ENCODE measurements at places on chromosomes 1 and 21. TPM values are rescaled to one million over a fixed set of nuclear protein-coding genes. Genes with fewer than 3 reads are reported as not detected.
A peak's percentile ranks its signal among the peaks of the same experiment; 100 is the strongest.

WDR64 gene
- total RNA-seq: not detected

LMX1A gene
- not detected for total RNA-seq

DAB1 gene
- total RNA-seq: not detected

RGS8 gene
- not detected for total RNA-seq

FAM110D gene
- not detected for total RNA-seq

TPR gene
- total RNA-seq: 40.3 TPM

ZMYM1 gene
- total RNA-seq: 28.1 TPM

SAMD13 gene
- total RNA-seq: 0.15 TPM

C1orf87 gene
- total RNA-seq: not detected

HOOK1 gene
- 0.30 TPM for total RNA-seq

DNA sequence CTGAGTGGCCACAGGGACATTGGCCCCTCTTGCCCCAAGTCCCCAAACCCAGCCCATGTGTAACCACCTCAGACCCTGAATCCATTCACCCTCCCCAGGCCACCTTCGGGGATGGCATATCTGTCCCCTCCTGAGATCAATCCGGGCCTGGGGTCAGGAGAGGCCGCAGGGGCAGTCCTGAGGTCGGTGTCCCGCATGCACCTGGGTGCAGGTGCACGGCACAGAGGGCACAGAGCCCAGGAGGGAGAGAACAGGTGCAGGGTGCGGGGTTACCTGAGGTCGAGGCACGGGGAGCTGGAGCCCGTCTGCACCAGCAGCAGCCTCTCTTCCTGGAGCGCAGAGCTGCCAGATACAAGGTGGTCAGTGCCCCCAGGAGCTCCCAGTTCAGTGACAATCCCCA lies 16.8 kb downstream of the PANK4 start:
- DNase-seq: no peak

DNA sequence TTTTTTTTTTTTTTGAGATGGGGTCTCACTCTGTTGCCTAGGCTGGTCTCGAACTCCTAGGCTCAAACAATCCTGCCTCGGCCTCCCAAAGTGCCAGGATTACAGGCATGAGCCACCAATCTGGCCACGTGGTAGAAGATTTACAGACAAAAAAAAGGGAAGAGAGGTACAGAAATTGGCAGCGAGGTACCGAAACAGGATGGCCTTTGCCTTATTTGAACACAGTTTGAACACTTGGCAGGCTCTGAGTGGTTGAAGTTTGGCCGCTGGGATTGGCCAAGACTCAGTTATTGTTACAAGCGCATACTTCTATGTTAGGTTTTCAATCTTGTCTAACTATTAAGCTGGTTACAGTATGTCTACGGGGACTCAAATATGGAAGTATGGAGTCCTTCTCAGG lies 6.2 kb upstream of the AADACL4 start:
- DNase-seq: no peak

DNA sequence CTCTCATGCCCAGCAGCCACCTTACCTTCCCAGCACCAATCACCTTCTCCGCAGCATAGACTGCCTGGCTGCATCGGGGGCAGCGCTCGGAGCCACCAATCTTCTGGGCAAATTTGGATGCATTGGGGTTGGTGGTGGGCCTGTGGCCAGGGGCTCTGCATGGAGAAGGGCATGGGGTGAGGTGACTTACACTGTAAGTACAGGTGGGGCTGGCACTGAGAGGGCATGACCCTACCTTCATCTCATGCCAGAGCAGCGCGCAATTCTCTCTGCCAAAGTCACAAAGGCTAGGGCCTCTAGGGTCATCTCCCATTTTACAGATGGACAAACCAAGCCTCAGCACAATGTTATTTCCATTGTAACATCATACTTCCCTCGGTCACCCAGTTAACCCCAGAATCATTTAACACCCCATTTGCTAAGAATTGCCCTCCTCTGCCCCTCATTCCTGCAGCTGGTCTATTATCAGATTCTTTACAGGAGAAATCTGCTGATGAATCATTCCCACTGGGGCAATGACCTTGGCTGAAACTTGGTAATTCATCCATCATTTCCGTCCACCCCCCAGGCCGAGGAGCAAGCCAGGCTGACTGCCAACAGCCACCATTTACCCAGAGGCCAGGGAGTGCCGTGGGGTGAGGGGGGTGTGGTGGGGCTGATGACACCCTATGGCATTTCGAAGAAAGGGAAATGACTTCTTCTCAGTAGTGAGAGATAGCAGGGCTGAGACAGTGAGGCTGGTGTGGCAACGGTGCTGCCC lies 17.9 kb downstream of the CSRP1 start:
- DNase-seq: peak; percentile 97

DNA sequence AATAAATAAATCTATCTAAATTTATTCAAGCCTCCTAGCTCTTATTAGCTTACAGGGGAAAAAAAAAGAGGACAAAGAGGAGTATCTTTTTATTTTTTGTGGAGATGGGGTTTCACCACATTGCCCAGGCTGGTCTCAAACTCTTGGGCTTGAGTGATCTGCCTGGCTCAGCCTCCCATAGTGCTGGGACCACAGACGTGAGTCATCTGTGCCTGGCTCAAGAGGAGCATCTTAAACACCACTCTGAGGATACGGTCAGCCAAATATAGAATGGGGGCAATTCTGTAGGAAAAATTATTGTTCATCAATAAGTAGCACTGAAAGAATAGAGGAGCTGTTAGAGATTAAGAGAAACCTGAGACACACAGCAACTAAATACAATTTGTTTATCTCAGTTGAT lies 24.1 kb downstream of the SLC45A3 start:
- DNase-seq: peak; percentile 70

- DNase-seq: no peak
These were observed 195.6 kb upstream of the ZRANB2 start for GRCh38 chr1:71276466-71276865.

GRCh38 chr1:95117207-95118066 lies at the start of gene TLCD4:
Gene TLCD4 (plus strand): TSS chr1:95117355. CDS start chr1:95143902, 26,547 bp downstream.
- peak; percentile 56 for DNase-seq

DNA sequence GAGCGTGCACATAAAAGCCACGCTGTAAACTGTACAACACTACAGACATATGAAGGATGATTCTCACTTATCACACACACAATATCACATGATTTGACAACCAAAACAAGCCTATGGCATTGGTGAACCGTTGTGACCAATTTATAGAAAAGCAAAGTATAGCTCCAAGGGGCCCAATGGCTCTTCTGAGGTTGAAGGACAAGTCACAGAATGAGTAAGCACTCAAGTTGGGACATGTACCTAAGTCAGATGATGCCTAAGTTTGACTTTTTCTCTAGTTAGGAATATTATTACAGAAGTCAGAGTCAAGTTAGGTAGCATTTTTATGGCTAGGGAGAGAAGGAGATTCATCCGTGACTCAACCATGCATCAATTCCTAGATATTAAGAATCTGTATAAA lies 45.7 kb downstream of the PLPP3 start:
- no peak for DNase-seq

DNA sequence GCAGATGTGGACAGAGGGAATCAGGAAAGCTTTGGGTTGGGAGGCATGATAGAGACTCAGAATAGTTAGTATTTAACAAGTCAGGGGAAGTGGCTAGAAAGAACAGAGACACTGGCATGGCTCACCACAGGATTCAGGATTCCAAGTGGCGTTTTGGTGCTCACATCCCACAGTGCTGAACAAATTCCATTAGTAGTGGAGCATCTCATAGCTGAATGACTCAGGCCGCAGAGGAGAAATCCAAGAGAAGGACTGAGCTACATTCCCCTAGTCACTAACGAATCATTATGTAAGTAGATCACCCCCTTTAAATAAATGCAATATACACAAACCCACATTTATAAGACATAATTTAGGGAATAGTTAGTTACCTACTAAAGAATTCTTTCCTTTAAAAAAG lies 5.0 kb upstream of the KCNJ9 start:
- DNase-seq: peak; percentile 33

- no peak for DNase-seq
These were observed 48.0 kb downstream of the NID1 start for GRCh38 chr1:236016782-236017400.

GRCh38 chr1:233299450-233299849 lies 3.9 kb upstream of the PCNX2 start:
- no peak for DNase-seq

GRCh38 chr1:22131875-22132486 lies 10.9 kb downstream of the WNT4 start:
- peak; percentile 37 for DNase-seq

DNA sequence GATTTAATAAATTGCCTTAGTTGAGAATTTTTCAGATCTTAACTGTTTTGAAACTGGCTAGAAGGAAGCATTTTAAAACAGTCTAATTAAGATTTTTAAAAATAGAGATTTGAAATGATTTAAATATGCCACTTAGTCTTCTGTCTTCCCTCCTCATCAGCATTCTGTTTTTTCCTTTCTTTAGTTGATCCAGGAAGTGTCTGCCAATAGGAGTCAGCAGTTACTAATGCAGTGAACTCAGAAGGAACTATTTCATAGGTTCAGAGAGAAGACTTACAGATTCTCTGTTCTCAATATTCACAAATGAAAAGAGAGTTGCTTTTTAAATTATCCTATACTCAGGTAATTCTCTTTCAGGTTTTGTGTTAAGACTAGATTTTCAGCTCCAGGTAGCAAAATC lies 84.5 kb downstream of the RPS6KC1 start:
- DNase-seq: no peak

- peak; percentile 73 for DNase-seq
These were observed 23.6 kb upstream of the PKP1 start for GRCh38 chr1:201259476-201260235.

DNA sequence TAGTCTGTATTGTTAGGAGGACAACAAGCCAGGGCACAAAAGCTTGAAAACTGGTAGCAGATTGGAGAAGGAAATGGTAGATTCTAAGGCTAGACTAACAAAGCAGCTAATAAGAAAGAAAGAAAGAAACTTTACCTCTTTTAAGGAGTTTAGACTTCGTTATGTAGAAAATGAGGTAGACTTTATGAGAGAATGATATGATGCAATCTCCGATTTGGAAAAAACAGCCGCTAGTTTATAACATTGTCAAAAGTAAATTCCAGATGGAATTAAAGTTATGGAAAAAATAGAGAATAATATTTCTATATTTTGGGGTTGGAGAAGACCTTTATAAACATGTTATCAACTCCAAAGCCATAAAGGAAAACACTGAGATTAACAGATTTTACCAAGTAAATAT lies 67.0 kb downstream of the CAMSAP2 start:
- no peak for DNase-seq

- no peak for DNase-seq
These were observed 8.2 kb upstream of the SLC30A1 start for GRCh38 chr1:211587123-211587522.

GRCh38 chr1:154316704-154317103 lies 4.2 kb upstream of the AQP10 start:
- no peak for DNase-seq

DNA sequence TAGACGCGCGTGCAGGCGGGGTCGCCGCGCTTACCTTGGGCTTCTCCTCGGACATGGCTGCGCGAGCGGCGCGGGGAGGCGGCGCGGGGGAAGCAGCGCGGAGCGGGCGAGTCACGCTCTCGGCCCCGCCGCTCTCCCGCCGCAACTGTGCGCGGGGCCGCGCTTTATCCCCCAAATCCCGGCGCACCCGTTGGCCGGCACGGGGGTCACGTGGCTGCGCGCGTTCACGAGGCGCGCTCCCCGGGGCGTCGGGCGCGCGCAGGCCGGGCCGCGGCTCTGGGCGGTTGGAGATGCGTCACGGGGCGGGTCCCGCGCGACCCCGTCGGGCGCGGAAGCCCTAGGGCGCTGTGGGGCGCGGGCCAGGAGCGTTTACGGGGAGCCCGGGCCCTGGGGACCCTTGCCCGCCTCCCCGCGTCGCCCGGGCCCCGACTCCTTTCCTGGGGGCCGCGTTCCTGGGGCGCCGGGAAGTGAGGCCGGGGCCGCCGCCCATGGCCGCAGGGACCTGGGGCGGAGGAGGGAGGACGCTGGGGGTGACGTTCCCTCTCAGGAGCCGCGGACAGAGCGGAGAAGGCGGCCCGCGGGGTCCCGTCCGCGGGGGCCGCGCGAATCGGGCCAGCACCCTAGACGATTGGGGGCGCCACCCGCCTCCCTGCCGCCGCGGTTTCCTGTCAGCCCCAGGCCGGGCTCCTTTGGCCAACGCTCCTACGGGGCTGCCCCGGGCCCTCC lies at the start of gene SUMO3:
Gene SUMO3, minus strand, starts transcription at position 149 of the 726 bp plus-strand sequence. Its CDS starts 94 bp downstream, at position 55.
- DNase-seq: peak; percentile 80

DNA sequence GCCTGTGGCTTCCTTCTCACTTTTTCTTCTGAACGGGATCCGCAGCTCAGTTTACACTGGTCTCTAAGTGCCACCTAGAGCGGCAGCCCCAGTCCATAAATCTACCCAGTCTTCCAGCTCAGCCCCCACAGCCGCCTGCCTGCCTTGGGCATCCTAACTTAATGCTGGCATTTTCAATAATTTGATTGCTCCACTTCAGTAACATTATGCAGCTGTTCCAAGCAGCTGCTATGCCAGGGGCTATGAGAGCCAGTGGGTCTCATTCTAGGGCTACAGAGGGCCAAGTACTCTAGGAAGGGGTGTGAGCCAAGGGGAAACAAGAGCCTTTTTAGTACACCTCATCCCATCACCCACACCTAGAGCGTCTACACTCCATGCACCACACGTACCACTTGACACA lies 48.4 kb upstream of the COA6 start:
- no peak for DNase-seq

DNA sequence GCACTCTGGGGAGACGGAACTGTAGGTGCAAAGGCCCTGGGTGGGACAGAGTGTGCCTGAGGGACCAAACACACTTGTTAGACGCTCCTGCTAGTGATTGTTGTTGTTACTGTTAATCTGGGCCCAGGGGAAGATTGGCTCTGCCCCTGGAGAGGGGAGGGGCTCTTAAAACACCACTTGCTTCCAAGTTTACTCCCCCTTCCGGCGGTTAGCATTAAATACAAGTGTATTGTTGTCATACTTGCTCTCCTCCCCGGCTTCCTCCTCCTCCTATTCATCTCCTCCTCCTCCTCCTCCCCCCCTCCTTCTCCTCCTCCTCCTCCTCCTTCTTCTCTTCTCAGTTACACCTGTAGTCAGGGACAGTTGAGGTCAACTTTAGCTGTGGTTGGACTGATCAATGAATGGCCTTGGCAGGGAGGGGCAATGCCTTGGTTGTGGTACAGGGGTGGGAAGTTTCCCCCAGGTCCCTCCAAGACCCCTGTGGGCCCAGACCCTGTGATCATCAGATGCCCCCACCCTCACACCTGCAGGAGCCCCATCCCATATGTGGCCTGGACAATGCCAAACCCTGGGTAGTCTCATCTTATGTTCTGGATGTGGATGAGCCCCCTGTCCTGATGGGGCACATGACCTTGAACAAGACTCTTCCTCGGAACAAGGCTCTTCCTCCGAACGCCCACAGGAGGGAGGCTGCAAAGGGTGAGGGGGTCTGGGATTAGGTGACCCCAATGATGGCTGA lies 217.3 kb downstream of the PTPRU start:
- peak; percentile 21 for DNase-seq

GRCh38 chr1:45892068-45892785 lies 88.8 kb downstream of the MAST2 start:
- no peak for DNase-seq

DNA sequence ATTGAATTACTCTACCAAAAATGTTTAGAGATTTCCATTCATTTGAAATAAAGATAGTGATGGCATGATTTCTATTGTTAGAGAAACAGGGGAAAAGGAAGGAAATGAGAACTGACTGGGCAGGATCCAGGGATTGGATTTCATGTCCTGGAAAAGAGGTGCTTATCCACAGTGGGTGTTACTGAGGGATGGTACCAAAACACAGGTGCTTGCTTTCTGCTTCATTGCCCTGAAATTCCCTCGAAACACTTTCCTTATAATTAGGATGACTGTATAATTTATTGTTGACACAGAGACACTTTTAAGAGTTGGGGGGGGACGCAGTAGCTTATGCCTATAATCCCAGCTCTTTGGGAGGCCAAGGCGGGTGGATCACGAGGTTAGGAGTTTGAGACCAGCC lies 185.0 kb upstream of the KCNK2 start:
- no peak for DNase-seq

Data from MG63 (cell line).